Stimulated activated CD8-positive, alpha-beta memory T cell treated with anti-CD3 and anti-CD28 coated beads, Interleukin-15, amount 100 ng/mL, for 24 hours (primary cell): ENCODE measurements at places on chromosomes 11 and 22.

GRCh38 chr11:119567688-119568582 is 145.0 kb upstream of the THY1 start:
- no peak for DNase-seq

- DNase-seq, result no peak
These were observed 305.3 kb downstream of the KIRREL3 start for GRCh38 chr11:126695293-126695692.

DNA sequence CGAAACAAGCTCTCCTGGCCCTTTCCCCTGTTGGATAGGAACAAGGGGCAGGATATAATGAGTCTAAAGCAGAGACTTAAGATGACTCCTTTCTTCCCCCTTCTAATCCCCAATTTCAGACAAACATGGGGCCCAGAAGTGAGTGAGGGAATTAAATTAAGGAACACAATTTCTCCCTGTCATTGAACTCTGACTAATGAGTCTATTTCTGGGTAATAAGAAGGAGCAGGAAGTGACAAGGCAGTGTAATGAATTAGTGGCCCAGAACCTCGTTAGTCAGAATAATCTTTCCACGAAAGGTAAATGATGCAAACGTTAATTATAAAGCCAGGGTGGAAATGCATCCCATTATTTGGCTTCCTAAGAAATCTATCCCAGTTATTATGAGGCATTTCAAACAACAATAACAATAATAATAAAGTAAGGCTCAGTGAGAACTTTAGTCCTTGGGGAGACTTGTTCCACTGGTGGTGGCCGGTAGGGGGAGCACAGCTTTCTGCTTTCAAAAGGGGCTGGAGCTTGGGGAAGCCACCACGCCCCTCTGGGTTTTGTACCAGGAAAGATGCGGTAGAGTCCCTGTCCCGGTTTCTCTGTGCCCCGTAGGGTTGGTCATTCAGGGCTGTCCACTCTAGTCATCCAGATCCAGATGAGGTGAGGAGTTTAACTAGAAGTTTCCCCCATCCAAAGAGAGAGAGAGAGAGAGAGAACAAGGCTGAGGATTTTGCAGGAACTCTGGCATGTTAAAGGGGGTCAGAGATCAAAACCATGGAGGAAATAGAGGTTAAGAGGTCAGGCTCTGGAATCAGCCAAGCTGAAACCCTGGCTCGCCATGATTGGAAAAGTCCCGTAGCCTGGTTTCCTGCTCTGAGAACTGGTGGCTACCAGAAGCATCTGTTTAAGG is 298.3 kb downstream of the NTM start:
- no peak for DNase-seq

DNA sequence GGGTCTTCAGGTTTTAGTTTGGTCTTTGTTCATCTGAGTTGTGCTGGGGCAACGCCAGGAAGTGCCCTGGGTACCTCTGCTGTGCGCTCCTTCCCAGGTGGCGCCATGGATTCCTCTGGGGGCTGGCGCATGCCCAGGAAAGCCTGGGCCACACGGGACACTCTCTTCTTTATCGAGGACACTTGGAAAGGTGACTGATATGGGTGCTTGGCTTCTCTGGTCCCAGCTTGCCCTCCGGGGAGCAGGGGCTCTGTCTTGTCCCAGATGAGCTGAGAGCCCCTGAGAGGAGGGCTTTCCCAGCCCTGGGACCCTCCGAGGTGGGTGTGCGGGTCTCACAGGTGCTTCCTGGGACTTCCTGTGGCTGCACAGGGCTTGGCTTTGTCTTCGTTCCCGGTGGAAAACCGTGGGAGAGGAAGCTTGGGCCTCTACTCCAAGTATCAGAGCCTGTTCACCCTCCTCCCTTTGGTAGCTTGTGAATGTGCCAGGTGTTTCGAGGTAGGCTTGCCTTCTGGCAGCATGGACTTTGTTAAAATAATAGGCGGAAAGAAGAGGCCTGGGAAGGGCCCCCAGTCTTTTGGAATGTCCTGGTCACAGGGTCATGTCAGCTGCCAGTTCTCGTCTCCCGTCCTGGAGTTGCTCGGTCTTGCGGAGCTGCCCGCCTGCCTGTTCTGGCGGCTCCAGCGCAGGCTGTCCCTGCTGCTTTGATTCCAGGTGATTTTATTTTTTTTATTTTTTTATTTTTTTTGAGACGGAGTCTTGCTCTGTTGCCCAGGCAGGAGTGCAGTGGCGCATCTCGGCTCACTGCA is 10.1 kb upstream of the NEAT1 start:
- DNase-seq, result no peak

DNA sequence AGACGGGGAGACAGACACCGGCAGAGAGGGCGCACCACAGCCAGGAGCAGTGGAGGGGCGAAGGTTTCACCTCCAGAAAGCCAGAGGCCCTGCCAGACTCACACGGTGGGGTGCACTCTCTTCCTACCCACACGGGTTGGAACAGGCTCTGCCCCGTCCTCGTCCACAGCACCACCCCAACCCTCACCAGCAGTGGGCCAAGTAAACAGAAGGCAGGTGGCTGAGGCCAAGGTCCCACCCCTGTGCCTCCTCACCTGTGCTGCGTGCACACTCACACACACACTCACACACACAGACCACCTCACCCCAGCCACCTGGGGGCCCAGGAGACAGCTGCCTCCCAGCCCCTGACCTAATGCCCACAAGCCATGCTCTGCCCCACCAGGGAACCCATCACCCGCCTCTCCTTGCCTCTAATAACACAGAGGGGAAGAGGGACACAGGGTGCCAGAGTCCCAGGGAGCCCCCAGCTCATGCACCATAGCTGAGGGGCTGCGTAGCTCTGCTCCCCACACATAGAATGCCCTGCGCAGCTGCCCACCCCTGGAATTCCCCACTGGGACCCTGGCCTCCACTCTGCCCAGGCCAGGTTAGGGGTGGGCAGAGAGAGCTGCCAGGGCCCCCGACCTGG is 3.1 kb downstream of the CYB5R3 start:
- no peak for DNase-seq

DNA sequence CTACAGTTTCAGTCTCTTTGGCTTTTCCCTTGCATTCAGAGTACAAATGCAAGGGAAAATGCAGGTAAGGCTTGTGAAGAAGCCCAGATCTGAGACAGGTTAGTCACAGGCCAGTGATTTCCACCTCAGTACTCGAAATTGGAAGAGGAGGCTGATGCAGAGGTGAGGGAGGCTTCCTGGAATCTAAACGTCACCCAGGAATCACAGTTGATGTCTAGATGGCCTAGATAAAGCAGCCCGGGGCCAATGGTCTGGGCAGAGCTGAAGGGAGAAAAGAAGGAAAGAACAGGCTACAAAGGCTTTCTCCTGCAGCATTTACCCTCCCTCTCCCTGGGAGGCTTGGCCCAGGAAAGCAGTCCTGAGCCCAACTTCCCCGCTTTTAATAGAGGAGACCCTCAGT is 8.5 kb downstream of the TRIM6 start:
- no peak for DNase-seq

GRCh38 chr11:20980736-20981135 is 311.4 kb downstream of the NELL1 start:
- no peak for DNase-seq

DNA sequence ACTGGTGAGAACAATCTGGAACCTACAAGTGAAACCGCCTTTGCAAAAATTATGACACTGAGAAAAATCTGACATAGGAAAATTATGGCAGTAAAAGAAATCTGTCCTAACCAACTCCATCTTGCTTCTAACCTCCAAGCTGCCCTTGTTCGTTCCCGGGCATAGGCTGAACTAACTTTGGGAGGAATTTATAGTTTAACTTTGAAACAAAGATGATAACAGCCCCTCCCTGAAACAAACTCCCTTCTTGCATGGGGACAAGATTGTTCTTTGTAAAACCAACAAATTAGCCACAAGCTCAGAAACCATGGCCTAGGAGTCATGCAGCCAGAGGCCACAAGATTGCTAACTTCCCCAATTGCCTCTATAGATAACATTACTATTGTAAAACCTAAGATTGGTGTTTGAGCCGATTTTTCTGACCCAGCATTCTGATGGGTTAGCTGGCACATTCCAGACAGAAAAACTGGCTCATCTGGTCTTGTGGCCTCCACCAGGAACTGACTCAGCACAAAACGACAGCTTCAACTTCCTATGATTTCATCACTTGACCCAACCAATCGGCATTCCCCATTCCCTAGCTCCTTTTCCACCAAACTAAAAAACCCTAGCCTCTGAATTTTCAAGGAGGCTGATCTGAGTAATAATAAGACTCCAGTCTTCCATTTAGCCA is 3.6 kb upstream of the CCDC81 start:
- DNase-seq, result no peak

GRCh38 chr22:22931557-22932270 is 44.1 kb downstream of the IGLL5 start:
- DNase-seq, result no peak

- DNase-seq, result no peak
These were observed 127.3 kb downstream of the TENM4 start for GRCh38 chr11:79313530-79313913.

DNA sequence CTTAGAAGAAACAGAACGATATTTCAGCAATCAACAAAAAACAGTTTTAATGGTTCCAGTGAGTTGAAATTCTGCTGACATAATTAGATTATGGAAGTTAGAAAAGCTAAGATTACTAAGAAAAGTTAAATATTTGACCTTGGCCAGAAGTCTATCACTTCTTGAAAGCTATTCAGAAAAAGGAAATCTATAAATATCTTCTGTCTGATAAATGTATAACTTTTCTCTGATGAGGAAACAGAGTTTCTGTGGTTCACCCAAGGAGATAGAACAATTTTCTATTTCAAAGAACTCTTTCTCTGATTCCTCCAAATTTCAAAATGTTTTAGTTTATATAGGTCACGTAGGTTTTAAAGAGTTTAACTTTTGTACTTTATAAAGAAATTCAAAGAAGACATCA is 438.4 kb upstream of the CHORDC1 start:
- no peak for DNase-seq

DNA sequence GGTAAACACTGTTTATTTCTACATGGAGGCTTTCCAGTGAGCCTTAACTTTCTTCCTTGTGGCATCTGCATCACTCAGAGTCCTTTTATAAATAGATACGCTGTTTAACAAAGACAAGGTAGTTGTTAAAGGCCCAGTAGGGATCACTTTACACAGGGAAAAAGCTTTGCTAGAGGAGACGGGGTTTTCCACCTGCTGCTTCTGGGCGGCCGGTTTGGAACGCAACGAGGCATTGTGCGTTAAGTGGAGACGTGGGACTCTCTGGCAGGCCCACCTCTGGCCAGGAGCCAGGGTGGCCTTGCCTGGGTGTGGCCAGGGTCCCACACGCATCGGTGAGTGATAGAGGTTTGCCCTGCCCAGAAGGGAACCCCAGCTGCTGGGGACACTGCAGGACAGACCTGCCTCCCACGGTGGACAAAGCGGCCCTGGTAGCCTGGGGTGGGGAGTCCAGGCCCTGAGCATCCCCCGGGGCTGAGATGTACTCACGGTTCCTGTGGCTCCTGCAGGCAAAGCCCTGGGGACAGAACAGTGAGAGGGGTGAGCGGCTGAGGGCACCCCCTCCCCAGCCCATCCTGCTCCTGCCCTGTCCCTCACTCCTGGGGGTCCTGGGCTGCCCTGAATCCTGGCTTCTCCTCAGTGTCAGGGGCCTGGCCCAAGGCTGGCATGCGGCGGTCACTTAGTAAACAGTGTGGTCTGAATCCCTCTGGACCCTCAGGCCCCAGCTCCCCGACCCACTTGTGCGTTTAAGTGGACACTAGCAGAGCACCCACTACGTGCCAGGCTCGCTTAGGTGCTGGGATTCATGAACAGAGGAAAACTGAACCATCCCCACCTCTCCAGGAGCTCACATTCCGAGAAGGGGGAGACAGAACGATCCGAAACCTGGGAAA is 4.2 kb downstream of the IL17REL start:
- DNase-seq, result no peak

DNA sequence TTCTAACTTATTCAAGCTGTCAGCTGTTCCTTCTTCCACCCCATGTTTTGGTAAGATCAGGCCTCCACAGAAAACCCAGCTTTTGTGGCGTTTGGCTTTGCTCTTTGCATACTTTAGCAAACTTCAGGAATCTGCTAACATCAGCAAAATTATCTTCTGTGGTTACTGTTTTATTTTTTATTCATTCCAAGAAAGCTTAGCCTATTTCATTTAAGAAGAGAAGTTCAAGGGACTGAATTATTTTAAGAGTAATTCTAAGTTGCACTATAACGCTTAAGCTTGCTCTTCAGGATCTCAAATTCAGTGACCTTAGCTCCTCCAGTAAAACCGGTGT is 1.1 kb downstream of the JHY start:
- DNase-seq, result no peak

DNA sequence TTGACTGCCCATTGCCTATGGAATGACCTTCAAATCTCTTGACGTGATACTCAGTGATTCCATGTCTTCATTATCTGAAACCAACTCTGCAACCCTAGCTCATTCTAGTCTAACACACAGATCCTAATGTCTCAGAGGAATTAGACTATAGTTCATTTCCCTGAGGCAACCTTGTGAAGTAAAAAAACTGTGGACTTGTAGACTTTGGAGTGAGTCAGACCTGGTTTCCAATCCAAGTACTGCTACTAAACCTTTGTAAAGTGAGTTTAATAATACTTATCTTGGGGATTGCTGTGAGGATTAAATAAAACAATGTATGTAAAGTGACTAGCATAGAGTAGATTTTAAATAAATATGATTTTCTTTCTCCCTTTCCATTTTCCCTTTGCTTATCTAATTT is 226.1 kb downstream of the BLID start:
- no peak for DNase-seq

- no peak for DNase-seq
These were observed 95.3 kb downstream of the MED15 start for GRCh38 chr22:20602609-20603164.

DNA sequence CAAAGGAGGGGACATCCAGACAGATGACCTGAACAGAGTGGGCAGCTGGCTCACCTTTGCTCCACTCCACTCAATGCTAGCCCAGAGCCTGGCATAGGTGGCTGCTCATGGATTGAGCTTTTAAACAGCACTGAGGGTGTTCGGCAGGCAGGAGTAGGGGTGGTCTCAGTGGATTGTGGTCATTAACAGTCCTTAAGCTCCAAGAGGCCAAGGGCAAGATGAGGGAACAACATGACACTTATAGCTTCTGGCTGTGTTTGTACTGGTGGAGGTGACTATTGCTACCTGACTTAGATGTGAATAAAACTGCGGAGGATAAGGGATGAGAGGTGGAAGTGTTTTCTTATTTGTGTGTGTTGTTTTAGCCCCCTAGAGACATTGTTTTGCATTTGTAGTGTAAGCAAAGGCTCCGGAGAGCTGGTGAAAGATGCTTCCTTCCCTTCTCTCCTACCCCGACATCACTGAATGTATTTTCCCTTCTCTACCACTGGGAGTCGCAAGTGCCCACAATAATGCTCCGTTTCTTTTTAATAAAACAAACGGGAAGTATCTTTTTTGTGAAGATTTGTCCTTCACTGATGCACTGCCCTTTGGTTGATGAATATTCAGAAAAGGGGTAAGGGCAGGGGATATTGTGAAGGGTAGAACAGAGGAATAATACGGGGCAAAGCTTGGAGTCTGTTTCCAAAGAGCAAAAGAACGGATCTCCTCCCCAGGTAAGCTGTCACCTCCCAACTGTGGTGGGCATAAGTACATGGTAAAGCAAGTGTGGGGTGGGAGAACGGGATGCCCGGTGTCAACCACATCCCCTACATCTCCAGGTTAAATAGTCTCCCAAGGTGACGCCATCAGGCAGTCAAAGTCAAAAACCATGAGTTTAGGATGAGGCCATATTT is 27.5 kb upstream of the MTNR1B start:
- no peak for DNase-seq
